ENCODE measurements at places on chromosomes 1 and 21.
A peak's percentile ranks its signal among the peaks of the same experiment; 100 is the strongest.

DNA sequence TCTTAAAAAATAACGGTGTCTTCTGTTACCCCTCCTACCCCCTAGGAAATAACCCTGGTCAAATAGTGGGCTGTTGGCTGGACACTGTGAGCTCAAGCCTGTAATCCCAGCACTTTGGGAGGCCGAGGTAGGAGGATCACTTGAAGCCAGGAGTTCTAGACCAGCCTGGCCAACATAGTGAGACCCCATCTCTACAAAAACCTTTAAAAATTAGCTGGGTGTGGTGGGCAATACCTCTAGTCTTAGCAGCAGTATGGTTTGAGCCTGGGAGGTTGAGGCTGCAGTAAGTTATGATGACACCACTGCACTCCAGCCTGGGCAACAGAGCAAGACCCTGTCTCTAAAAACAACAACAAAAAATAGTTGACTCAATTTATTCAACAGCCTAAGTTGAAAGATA lies 453.7 kb downstream of the SIPA1L2 start:
- DNase-seq = no peak

DNA sequence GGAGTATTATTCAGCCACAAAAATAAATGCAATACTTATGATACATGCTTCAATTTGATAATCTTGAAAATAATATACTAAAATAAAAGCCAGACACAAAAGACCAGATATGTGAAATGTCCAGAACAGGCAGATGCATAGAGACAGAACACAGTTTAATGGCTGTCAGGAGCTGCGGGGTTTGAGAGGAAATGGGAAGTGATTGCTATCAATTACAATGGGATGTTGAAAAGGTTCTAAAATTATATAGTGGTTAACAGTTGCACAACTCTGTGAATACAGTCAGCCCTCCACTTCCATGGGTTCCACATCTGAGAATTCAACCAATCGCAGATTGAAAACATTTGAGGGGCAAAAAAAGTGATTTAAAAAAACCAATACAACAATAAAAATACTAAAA lies 54.0 kb downstream of the LTN1 start:
- DNase-seq = no peak

DNA sequence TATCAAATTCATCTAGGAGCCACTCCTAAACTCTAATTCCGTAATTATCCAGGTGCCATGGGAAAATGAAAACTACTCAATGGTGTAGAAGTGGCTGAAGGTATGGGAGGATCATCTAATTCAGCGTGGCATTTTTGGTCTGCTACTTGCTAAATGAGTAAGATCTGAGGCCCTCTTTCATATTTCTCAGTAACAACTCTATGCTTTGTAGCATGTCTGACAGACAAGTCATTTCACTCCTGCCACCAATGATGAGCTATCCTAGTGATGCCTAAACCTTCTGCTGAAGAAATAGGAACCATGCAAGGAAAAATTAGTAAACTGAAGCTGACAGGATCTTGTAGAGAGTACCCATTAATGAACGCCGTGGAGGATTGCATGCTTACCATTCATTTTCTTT lies 145.3 kb downstream of the NTNG1 start:
- DNase-seq = no peak

DNA sequence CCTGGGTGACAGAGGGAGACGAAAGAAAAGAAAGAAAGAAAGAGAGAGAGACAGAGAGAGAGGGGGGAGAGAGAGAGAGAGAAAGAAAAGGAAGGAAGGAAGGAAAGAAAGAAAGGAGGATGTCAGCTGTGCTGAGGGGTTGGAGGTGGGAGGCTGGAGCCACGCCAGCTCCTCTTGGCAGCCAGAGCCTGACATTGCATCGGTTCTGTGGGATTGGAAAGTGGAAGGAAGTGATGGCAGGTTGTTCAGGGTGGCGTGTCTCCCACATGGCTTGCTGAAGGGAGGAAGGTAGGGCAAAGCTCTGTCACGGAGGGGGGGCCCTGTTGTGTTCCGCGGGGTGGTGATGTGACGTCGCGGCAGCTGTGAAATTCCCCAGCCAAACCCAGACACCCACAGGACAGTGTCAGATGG lies 30.7 kb downstream of the EIF2D start:
- DNase-seq = no peak

DNA sequence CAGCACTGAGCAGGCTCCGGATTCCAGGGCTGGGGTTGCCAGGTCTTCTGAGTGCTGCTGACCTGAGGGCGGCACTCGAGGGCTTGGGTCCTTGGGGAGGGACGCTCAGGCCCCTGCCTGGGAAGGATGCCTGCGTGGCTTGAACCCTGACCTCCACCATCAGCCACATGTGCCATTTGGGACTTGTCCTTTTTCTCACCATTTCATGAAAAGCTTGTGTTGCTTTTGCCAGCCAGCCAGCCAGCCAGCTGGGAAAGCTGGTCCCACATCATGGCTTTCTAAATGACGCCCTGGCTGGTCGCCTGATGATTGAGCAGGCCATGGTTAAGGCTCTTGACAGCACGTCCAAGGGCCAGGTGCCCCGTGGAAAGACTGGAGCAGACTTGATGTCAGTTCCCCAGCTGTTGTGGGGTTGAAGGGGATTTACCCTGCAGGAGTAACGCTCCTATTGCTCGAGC lies 168.7 kb downstream of the CAMTA1 start:
- no peak for DNase-seq

GRCh38 chr1:33268927-33269610 lies 12.8 kb downstream of the ZNF362 start:
- no peak for DNase-seq

GRCh38 chr1:20837554-20838192 lies 50.6 kb upstream of the HP1BP3 start:
- DNase-seq = no peak

DNA sequence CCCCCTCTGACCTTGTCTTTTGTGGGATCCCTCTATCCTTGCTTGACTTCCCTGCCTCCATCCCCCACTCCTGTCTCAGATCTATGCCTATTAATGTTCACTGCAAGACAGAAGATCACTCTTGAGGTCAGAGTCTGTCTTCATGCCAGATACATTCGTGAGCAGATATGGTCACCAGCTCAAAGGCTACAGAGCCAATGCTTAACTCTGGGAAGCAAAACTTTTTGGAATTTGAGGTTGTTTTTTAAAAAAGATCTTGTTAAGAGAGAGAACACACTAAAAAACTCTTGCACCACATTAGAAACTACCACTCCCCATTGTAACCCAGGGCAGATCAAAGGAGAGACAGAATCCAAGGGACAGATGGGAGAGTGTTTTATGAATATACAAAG lies 17.1 kb upstream of the A3GALT2 start:
- DNase-seq = no peak

GRCh38 chr1:183932412-183932811 lies 105.1 kb downstream of the COLGALT2 start:
- no peak for DNase-seq

GRCh38 chr1:64062529-64062928 lies 140.9 kb upstream of the UBE2U start:
- DNase-seq = no peak

DNA sequence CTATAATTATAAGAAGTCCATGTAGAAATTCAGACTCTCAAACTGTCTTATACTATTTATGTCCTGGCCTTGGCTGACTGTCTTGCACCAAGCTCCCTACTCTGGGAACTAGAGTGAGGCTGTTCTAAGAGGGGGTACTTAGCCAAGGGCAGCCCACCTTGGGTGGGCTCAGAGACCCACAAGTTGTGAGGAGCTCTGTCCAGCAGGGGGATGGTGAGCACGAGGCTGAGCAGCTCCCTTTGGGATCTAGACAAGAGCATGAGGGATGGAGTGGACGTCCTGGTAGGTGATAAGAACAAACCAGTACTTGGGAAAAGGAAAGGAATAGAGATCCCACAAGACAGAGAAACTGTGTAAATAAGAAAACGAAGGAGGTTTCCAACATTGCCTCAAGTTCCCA lies 127.1 kb upstream of the SLC44A3 start:
- no peak for DNase-seq

DNA sequence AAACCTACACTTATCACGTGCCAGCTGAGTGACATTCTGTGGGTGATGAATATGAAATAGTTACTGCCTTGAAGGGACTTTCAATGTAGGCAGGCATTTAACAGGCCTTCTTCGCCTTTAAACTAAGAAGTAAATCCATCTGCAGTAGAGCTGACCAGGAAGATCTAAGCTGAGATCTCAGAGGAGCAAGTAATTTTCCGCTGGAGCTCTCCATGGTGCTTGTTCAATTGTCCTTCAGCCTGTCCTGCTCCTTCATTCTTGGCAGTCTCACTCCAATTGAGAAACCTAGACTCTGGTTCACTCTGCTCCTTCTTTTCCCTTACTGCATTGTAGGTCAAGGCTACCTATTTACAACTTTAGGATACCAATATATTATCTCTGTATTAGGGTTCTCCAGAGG lies 183.5 kb downstream of the HMCN1 start:
- DNase-seq = peak; percentile 40
